Thoracic aorta (tissue), 2 donors: ENCODE measurements at places on chromosomes 11 and 22.

DNA sequence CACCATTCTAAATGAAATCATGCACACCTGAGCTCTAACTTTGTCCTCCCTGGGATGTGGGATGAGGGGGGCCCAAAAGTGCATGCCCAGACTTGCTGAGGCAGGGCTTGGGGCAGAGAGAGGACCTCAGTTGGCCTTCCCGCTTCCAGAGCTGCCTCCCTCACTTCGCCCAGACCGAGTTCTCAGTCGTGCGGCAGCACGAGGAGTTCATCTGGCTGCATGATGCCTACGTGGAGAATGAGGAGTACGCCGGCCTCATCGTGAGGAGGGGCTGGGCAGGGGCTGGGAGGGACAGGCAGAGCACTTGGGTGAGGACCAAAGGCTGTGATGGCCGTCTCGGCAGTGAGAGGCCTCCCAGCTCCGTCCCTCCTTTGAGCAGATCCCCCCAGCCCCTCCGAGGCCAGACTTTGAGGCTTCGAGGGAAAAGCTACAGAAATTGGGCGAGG, 8.2 kb downstream of the CFL1 start:
- no peak for DNase-seq

DNA sequence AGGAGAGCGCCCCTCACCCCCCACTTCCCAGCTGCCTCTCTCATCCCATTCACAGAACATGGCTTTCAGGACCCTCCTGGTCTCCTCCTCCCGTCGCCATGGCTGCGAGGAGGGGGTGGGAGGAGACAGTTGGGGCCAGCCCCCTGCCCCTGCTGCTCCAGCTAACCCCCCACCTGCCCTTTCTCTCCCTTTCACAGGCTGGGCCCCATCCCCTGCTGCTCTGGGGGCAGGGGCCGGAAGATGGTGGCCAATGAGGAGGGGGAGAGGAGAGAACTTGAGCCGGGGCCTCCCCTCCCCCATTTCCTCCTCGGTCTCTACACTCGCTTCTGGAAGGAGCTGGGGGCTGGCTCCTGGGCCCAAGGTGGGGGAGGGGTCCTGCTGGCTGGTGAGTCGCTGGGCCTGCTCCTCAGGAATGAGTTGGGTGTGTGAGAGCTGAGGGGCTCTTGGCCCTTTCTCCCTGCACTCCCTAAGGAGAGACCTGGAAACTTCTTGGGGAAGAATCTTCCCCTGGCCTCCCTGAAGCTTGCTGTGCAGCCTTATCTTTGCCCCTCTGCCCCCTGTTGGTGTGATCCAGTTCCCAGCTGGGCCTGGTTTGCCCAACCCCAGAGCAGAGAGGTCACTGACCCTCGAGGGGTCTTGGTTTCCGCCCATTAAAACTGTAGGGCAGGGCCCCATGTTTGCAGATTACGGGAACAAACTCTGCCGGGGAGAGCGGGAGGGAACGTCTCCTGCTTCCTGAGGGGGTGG, 10.2 kb downstream of the YPEL4 start:
- no peak for DNase-seq

DNA sequence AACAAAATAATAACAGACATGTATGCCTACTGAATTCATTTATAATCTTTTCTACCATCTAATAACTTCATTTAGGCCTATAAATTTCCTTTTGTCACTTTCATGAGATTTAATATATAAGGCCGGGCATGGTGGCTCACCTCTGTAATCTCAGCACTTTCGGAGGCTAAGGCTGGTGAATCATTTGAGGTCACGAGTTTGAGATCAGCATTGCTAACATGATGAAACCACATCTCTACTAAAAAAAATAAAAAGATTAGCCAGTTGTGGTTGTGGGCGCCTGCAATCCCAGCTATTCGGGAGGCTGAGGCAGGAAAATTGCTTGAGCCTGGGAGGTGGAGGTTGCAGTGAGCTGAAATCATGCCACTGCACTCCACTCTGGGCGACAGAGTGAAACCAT, 14.2 kb upstream of the NTM start:
- DNase-seq = no peak

- DNase-seq = no peak
Measured at GRCh38 chr11:126212089-126212660, 593 bp downstream of the FAM118B start.

- no peak for DNase-seq
Measured at GRCh38 chr11:129658526-129658867, 157.2 kb upstream of the TMEM45B start.

GRCh38 chr11:62539238-62539925, 7.2 kb downstream of the AHNAK start:
- DNase-seq = no peak
